ENCODE measurements at places on chromosomes 2 and 18. TPM values are rescaled to one million over a fixed set of nuclear protein-coding genes. Genes with fewer than 3 reads are reported as not detected.

The CNOT11 gene
- 25.0 TPM for total RNA-seq

The LHCGR gene
- not detected for total RNA-seq

The LYG1 gene
- total RNA-seq: 1.8 TPM

DNA sequence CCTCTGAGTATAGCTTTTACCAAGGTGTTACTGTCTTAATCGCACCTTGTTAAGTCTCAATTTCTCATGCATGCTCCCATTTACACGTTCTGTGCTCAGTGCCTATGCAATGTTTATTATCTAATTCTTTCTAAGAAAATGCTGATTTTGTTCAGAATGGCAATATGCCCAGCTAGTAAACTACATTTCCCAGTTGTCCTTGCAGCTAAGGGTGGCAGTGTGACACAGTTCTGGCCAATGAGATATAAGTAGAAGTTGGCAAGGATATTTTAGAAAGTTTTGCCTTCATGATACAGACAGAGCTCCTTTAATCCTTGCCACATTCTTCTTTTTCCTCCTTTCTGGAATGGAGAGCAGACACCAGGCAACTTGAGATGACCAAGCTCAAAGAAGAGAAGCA lies 45.3 kb downstream of the POLE4 start:
- no peaks in the 10 kb centered on the region for H3K36me3 ChIP-seq
- H3K4me3 ChIP-seq: no peak overlapping the region
- H3K27me3 ChIP-seq: no peaks in the 10 kb centered on the region
- no peak for DNase-seq

- H3K27ac ChIP-seq: no peak overlapping the region
- H3K4me1 ChIP-seq: no peaks in the 10 kb centered on the region
- no peaks in the 10 kb centered on the region for H3K27me3 ChIP-seq
- H3K36me3 ChIP-seq: no peaks in the 10 kb centered on the region
- no peak for DNase-seq
- no peak overlapping the region for H3K4me3 ChIP-seq
Measured at GRCh38 chr2:11416186-11416585, 49.8 kb downstream of the E2F6 start.

DNA sequence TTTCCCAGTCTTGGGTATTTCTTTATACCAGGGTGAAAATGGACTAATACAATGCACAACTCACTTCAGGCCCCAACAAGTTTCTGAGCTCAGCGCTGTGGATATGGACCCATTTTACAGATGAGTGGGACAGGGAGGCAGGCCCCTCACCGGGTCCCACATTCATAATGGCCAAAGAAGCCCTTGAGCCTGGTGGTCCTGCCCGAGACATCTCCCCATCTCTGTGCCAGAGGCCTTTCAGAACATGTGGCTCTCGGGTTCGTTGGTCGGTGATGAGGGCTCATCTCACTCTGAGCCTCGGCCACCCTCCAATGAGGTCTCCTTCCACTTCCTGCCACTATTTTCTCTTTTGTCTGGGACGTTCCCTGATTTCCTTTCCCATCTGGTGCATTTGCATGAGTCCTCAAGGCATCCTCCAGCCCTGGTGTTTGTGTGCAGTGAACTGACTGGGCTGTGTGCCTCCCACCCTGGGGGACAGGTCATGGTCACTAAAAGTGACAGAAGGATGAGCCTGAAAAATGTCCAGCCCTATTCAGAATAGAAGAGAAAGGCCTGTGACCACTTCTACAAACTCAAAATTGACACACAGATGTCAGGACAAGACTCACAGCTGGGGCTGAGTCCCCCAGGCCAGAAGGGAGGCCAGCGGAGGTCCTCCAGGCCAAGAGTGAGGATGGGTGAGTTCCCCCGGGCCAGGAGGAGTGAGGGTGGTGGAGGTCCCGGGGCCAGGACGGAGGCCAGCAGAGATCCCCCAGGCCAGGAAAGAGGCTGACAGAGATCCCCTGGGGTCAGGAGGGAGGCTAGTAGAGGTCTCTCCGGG lies 134.5 kb downstream of the PTGR3 start:
- DNase-seq: no peak
- no peaks in the 10 kb centered on the region for H3K27me3 ChIP-seq
- no peak overlapping the region for H3K27ac ChIP-seq

GRCh38 chr2:179898873-179899272 lies 37.5 kb upstream of the ZNF385B start:
- H3K36me3 ChIP-seq: no peaks in the 10 kb centered on the region
- no peaks in the 10 kb centered on the region for H3K4me1 ChIP-seq
- DNase-seq: no peak
- H3K4me3 ChIP-seq: no peak overlapping the region
- no peak overlapping the region for H3K27ac ChIP-seq
- H3K27me3 ChIP-seq: no peaks in the 10 kb centered on the region

GRCh38 chr2:163565192-163565591 lies 170.6 kb downstream of the FIGN start:
- no peaks in the 10 kb centered on the region for H3K4me1 ChIP-seq
- no peak for DNase-seq
- no peaks in the 10 kb centered on the region for H3K36me3 ChIP-seq
- H3K27ac ChIP-seq: no peak overlapping the region
- no peaks in the 10 kb centered on the region for H3K27me3 ChIP-seq

DNA sequence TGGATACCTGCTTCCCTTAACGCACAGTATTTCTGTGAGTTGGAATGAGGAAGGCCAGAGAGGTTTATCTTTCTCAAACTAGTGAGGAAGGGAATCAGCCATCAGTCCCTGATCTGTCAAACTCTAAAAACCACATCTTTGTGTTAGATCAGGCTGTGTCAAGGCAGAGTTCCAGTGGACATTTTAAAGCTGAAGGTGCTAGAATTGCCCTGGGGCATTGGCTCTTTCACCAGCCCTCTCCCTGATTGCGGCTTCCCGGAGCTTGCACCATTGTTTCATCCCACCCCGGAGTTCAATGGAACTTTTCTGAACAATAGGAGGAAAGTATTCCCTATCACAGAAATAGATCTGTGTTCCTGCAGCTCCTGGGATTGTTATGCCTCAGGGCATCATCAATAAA lies 110.2 kb downstream of the RNF144A start:
- no peak overlapping the region for H3K27ac ChIP-seq
- no peaks in the 10 kb centered on the region for H3K36me3 ChIP-seq
- H3K4me1 ChIP-seq: no peaks in the 10 kb centered on the region
- H3K27me3 ChIP-seq: no peaks in the 10 kb centered on the region

- peak overlapping the region; percentile 25 for H3K27ac ChIP-seq
- no peak for DNase-seq
Measured at GRCh38 chr2:151907286-151908203, 79.3 kb upstream of the ARL5A start.

- H3K4me3 ChIP-seq: no peak overlapping the region
- DNase-seq: no peak
- H3K27ac ChIP-seq: no peak overlapping the region
- H3K27me3 ChIP-seq: no peaks in the 10 kb centered on the region
- no peaks in the 10 kb centered on the region for H3K36me3 ChIP-seq
Measured at GRCh38 chr2:107589079-107589491, 237.6 kb upstream of the RGPD4 start.

DNA sequence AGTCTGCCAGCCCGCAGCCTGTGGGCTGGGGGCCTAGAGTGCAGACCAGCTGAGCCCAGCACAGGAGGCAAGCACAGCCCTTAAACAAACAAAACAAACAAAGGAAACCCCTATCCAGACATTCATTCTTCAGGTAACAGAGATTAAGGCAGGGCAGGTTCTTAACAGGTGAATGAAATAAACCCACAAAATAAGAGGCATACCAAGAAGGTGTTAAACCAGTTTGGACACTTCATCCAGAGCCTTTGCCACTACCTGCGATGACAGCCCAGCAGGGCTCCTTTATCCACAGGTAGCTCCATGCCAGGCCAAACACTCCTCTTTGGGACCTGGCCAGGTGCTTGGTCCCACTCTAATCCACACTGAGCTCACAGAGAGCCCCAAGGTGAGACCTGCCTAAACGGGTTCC lies 209.7 kb upstream of the SIX2 start:
- H3K4me1 ChIP-seq: no peaks in the 10 kb centered on the region
- no peak overlapping the region for H3K27ac ChIP-seq
- no peaks in the 10 kb centered on the region for H3K36me3 ChIP-seq
- H3K4me3 ChIP-seq: no peak overlapping the region
- no peaks in the 10 kb centered on the region for H3K27me3 ChIP-seq
